ENCODE measurements at places on chromosomes 2 and 18.

DNA sequence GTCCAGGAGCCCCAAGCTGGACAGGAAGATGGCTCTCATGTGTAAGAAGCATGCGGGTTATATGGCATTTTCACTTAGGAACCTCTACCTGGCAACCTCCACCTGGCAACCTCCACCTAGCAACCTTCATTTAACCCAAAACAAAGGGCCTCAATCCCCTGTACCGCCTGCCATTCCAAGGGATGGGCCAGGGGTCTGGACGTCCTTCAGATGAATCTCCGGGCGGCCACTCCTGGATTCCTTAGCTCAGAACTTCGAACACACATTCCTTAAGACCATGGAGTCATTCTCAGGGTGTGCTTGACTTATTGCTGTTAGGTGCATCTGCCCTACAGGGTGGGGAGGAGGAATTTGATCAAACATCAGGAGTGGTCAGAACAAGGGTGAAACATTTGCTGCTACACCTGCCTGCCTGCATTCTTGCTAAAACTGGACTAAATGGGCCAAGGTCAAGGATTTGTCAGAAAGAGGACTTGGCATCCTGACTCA, 277.6 kb downstream of the PHLPP1 start:
- no peak for DNase-seq

- no peak for DNase-seq
These were observed 32.6 kb upstream of the PPP3R1 start for GRCh38 chr2:68284896-68285295.

DNA sequence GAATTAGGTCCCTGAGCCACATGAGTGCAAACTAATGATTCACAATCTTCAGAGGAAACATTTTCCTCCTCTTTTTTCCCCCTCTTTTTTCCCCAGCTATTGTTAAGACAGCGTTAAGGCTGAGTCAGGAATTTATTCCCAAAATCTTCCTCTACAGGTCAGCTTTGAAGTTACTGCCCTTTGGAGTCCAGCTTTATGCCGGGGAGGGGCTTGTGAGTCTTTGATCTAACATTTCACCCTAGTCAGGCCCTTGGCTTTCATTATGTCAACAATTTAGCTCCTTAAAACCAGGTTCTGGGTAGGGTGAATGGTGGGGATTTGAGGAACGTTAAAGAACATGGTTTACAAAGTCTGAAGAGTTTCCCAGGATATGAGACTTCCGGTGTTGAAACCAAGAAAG, 91.0 kb upstream of the LYPD1 start:
- no peak for DNase-seq

DNA sequence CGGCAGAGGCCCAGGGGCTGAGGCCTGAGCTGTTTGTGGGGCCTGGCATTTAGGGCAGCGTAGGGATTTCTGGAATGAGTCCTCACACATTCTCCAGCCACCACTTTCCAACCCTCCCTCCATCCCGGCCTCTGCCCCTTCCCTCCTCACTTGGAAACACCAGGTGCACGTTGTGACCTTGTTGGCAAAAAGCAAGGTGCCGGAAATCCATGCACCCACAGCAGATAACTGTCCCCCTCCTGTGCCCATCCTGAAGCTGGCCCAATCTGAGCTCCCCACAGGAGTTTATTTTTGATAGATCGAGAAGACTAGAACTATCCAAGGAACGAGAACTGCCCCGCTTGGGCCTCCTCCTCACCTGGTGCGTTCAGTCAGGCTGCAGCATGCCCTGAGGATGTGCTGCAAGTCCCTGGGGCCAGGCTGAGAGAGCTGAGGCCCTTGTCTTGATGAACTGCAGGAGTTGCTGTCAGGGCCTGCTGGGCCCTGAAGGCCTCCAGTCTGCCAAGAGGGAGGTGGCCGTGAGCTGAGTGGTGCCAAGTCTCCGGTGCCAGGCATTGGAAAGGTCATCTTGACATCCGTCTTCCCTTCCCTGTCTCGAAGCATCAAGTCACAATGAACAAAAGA, 55.8 kb downstream of the CTIF start:
- DNase-seq = no peak

DNA sequence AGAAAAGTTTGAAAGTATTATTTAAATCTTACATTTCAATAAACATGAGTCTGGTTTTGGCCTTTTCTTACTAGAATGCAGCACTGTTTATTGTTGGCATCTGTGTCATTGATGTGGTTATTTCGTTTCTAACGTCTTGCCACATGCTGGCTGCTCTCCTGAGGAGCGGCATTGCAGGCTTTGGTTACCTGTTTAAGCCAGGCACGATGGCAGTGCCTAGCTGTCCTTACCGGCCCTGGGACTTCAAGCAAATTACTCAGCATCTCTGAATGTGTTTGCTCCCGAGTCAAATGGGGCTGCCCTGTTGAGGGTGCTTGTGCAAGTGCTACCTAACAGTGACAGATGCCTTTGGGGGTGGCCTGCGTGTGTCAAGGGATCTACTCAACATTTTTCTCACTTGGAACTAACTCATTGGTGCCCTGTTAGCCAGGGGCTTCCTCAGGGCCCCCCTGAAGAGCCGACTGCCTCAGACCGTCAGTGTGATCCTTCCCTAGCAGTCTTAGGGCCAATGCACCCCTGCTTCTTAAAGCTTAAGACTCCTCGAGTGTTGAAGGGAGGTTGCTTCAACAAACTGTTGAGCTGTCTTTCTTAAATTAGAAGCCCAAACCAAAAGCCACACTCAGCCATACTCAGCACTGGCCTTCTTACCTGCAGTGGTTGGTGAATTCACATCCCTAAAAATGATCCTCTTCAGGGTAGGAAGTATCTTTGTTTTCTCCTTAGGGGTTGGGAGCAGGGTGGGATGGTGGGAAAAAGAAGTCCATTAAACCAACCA, 151.5 kb downstream of the NCK2 start:
- no peak for DNase-seq

DNA sequence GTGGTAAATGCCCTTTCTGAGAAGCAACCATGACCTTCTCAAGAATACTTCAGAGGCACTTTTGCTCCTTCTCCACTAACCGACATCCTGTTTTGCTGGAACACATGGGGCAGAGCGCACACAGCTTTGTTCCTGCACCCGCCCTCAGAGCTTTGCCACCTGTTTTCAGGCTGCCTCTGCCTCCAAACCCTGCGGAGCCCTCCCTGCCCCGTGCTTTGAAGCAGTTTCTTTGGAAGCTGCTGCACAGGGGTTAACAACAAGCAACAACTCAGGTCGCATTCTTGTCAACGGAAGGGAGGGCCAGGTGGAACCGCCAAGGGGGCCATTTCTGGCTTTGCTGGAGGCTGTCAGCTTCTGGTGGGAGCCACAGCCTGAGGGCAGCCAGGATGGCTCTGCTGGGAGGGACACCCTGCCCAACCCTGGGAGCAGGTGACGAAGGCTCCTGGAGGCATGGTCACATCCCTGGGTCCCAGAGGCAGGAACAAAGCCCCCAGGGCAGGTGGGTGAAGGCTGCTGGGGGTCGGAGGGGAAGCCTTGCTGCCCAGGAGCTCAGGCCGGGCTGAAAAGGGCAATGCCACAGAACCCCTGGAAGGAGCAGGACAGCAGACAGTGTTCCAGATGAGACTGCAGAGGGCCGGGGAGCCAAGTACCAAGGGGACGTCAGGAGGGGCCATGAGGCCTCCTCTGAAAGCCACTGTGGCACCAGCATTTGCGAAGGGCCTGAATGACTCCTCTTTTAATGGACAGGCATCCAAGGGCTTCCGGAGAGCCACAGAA, 46.8 kb downstream of the MRPS5 start:
- no peak for DNase-seq

DNA sequence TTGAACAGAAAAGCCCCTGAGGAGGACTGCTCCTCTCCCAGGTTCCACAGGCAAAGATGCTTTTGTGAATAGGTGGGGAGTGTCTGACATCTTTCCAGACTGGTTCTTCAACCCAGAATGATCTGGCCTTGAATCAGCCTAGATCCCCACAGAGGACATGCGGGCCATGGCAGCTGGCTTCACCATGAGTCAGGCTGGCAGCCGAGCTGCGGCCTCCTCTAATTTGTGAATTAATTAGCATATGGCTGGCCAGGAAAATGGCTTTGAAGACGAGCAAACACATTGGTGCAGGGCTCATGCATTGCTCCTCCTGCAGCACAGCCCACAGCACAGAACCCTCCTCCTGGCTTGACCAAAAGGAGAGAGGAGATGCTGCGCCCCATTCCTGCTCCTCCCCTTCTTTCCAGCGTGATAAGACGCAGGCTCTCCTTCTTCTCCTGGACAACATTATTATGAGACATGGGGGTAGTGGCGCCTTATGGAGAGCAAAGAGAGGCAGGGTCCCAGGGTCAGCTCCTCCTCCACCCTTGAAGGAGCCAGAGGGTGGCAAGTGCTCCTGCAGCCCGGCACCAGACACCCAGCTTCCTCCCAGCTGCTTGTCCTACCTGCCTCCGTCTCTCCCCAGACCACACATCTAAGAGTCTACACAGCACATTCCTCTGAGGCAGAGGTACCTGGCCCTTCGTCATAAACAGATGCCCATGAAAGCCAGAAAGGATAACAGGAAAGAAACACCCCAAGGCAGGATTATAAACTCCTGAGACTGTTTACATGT, 66.7 kb downstream of the EDAR start:
- DNase-seq = no peak

DNA sequence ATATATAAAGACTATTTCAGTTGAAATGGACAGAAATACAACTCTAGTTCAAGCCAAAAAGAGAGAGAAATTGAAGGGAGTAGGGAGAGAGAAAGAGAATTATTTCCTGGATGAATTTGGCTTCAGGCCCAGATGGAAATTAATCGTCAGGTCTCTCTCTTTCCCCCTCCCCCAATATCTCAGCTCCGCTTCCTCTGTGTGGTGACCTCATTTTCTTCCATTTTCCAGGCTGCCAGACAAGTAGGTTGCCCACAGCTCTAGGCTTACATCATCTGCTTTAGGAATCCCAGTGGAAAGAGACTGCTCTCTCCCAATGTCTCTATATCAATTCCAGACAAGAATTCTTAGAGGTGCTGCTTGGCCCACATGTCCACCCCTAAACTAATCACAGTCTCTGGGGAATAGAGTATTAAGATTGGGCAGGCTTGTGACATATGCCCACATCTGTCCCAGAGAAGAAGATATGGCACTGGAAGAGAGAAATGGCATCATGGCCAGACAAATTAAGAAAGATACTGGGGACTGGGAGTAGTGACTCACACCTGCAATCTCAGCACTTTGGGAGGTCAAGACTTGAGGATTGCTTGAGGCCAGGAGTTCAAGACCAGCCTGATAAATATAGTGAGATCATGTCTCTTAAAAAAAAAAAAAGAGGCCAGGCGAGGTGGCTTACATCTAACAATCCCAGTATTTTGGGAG, 37.2 kb upstream of the CFAP36 start:
- no peak for DNase-seq

DNA sequence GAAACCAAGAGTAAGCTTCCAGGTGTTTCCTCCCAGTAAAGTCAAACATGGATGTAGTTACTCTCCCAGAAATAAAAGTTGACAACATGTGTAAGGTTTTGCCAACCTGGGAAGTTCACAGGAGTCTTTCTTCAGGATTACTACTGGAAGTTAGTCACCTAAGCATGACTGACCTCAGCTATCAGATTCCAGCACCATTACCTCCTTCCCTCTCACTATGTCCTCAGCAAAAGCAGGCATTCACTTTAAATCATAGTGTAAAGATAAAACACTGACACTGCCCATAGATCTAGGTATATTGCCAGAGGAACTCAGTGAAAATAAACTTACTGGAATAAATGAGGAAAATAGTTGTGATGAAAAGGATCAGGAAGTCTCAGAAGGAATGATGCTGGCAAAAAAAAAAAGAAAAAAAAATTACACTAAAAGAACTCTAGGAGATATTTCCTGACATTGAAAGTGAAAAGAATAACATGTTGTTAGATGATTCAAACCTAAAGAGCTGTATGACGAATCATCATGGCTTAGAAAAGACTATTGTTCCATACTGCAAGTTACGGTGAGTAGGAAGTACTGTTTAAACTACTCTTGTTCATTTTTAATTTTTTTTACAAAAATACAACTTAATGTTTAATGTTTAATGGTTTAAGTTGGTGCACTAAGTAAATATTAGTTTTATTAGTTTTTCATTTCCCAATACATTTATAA, 484.5 kb upstream of the ZNF804A start:
- DNase-seq = no peak

DNA sequence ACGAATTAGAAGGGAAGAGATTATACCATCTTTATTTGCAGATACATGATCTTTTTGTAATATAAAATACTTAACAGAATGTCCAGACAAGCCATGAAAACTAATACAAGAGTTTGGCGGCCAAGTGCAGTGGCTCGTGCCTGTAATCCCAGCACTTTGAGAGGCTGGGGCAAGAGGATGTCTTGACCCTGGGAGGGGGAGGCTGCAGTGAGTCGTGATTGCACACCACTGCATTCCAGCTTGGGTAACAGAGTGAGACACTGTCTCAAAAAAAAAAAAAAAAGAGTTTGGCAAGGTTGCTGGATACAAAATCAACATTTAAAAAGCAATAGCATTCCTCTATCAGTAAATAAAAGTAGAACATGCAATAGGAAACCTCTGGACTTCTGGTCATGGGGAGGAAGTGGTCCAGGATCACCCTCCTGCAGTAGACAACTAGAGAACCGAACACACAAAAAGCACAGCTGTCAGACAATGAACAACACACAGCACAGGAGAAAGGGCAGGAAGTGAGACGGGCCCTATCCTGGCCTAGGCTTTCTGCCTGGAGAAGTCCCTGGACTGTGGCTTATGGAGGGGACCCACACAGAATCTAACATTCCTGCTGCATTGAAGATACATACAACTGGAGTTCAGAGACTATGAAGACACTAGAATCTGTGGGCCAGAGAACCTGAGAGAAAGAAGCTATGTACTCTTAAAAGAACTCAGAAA, 118.9 kb upstream of the ARL4C start:
- no peak for DNase-seq

- DNase-seq = no peak
These were observed 168.9 kb downstream of the UPP2 start for GRCh38 chr2:158270536-158270935.

- no peak for DNase-seq
These were observed 41.8 kb upstream of the GRB14 start for GRCh38 chr2:164662868-164663631.

DNA sequence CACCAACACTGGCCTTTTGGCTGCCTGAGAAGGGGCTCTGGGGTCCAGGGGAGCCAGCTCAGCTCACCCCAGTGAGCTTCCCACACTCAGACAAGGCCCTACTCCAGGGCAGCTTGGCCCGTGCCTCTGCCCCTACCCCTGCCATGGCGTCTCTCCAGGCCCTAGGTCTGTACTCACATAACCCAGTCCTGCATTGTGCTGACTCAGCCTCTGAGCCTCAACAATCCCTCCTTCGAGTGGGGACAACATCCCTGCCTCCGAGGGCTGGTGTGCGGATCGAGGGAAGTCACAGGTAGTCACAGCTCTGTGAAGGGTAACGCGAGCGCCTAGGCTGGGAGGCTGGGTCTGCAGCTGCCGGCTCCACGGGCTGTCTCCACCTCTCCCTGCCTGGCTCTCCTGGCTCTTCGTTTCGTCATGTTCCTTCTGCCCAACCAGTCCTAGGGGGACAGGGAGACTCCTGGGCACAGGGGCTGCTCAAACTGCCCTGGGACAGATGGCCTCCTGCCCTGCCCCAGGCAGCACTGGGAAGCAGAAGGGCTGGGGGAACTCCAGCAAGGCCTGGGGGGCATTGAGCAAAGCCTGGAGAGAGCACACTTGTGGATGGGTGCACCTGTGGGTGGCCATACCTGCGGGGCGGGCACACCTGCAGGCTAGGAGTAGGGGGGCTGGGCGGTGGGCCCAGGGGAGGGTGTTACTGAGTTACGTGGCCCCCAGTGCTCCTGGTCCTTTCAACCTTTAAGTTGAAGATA, 74.6 kb downstream of the RRM2 start:
- DNase-seq = no peak

- no peak for DNase-seq
These were observed 280.9 kb upstream of the SIX2 start for GRCh38 chr2:45289997-45290709.
